Mammary epithelial cell (primary cell): ENCODE measurements at places on chromosomes 7 and 10. TPM values are rescaled to one million over a fixed set of nuclear protein-coding genes. Genes with fewer than 3 reads are reported as not detected.

CLDN3 gene
- total RNA-seq = 0.83 TPM

HOXA5 gene
- total RNA-seq = 6.7 and 9.1 TPM in 2 replicates

LRGUK gene
- 0.21 TPM in 1 of 2 replicates, not detected in the other for total RNA-seq

SLC35G1 gene
- 5.3 TPM for total RNA-seq
